ENCODE measurements at places on chromosomes 11 and 22.

GRCh38 chr11:1559111-1559951 lies 12.7 kb downstream of the DUSP8 start:
- DNase-seq: no peak

DNA sequence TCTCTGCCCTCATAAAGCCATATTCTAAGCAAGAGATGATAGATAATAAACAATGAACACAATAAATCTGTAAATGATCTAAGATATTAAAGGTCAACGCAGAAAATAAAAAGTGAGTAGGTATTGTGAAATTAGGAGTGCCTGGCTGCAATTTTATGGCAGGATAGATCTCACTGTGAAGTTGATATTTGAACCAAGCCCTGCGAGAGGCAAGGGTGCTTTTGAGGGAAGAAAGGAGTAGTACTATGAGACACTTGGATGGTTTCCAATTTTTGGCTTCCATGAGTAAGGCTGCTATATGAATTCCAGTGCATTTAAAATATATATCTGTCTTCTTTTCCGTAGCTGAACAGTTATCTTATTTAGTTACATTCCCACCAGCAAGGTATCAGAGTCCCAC lies 720.0 kb upstream of the CNTN5 start:
- no peak for DNase-seq

- DNase-seq: no peak
Measured at GRCh38 chr11:63961608-63962412, 12.6 kb upstream of the COX8A start.

DNA sequence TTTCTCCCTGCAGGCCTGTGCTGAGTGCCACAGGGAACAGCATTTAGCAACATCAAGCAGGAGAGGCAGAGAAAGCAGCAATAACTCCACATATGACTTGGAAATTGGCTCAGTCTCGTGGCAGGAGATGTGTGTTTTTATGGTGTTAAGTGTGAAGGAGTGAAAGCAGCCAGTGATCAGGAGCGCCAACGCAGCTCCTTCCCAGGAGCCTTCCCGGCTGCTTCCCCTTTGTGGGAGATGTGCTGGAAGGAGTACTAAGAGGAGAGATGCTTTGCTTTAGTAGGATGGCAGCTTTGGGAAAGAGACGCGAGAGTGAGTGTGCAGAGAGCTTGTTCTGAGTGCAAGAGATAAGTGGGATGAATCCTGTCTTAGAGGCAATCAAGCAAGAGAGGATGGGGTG lies 54.7 kb upstream of the KIRREL3 start:
- no peak for DNase-seq

- DNase-seq: no peak
Measured at GRCh38 chr11:12089473-12089872, 20.9 kb upstream of the MICAL2 start.

- DNase-seq: no peak
Measured at GRCh38 chr11:47943721-47944586, 36.4 kb upstream of the PTPRJ start.

- DNase-seq: no peak
Measured at GRCh38 chr11:134362192-134362901, 30.6 kb downstream of the GLB1L2 start.

DNA sequence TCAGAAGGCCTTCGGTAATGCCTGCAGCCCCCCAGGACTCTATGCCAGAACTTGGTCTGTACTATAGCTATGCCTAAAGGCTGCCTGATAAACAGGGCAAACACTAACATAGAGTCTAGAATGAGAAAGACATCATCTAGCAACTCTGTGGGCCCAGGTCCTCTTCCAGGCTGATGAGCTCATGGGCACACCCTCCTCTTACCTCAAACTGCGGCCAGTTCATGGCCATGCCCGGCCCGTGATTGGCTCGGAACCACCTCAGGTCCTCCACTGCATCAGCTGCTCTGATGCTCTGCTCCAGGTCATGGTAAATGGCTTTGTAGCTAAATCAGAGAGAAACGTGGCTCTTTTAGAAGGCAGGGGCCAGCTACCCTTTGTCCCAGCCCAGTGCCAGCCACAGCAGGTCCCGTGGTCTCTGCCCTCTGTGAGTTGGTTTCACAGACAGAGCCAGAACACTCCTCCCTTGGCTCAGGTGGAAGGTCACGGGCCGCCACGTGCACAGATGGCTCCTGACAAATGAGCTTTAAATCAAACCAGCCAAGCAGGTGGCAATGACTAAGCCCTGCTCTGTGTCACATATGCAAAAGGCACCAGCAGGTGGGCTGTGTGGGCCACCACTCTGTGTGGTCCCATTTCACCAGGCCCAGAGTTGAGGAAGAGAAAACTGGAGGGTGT lies 25.0 kb upstream of the ARFGAP3 start:
- DNase-seq: no peak

- no peak for DNase-seq
Measured at GRCh38 chr11:123174196-123175183, 20.6 kb downstream of the CLMP start.

DNA sequence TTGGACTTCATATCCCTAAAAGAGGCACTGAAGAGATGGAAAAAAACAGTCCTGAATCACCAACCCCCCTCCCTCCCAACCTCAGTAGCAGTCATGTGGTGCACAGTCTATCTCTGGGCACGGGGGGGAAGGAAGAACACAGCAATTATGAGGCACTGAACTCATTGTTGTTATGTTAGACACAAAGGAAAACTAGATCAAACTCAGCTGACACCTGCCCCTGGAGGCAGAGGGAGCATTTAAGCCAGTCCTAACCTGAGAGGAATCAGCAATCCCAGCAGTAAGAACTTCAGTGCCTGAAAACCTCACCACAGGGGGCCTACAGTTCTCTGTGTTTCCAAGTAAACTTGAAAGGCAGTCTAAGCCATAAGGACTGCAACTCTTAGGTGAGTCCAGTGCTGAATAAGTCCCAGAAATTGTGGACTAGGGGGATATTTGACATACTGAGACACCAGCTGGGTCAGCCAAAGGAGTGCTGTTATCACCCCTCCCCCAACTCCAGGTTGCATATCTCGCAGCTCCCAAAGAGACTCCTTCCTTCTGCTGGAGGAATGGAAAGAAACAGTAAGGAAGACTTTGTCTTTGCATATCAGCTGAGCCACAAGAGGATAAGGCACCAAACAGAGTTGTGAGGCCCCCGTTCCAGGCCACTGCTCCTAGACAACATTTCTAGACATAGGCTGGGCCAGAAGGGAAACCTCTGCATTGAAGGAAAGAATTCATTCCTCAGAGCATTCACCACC lies 72.5 kb downstream of the GLYATL1 start:
- no peak for DNase-seq

DNA sequence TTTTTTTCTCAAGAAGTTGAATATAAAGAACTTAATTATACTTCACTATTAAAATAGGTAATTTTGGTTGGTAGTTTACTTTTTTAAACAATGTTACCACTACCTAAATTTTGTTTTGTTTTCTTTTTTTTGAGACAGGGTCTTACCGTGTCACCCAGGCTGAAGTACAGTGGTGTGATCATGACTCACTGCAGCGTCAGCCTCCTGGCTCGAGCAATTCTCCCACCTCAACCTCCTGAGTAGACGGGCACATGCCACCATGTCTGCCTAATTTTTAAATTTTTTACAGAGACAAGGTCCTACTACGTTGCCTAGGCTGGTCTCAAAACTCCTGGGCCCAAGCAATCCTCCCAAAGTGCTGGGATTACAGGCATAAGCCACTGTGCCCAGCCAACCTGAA lies 17.6 kb downstream of the SPCS2 start:
- DNase-seq: no peak

DNA sequence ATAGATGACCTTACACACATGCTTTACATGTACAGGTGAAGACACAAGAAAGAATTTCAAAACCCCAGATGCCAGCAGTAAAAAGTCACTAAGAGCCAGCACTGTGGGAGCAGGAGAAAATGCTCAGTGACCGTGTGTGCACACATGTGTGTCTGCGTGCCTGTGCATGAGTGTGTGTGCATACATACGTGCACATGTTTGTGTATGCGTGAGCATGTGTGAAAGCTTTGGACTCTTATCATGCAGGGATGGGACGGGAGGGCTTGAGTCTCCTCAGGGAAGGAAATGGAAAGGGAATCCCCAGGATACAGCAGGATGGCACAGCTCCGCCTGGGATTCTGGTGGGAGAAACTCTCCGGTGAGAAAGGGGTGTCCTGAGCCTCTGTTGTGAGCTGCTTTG lies 121.5 kb upstream of the B3GAT1 start:
- no peak for DNase-seq

- DNase-seq: no peak
Measured at GRCh38 chr11:122745111-122745510, 89.6 kb downstream of the UBASH3B start.

DNA sequence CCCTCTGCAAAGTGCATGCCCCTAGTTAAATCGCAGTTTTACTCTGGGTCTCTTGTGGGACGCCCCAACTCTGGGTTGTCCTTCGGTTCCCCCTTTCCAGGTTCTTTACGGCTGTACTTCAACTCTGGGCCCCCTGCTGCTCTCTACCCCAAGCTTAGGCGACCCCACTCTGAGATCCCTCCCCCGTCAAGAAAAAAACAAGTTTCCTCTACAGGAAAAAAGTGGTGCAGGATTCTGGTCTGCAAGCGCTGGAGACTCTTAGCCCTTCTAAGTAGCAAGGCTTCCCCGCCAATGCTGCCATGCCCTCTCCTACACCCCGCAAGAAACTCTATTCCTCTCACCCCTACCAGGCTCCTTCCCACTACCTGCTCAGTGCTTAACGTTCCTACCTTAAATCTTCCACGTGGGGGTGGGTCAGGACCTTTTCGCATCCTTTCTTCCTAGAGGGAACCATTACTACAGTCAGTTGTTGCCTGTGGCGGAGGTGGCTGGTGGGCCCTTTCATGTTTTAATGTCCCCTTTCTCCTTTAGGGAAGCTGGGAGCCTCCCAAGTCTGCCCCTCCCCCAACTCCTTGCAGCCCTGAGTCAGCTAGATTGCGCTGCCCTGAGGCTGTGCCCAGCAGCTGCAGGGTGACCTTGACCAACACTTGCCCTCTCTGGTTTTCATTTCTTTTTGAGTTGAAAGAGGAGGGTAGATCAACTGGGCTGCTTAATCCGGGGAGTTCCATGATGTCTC lies 1.4 kb downstream of the NEFH start:
- DNase-seq: no peak

DNA sequence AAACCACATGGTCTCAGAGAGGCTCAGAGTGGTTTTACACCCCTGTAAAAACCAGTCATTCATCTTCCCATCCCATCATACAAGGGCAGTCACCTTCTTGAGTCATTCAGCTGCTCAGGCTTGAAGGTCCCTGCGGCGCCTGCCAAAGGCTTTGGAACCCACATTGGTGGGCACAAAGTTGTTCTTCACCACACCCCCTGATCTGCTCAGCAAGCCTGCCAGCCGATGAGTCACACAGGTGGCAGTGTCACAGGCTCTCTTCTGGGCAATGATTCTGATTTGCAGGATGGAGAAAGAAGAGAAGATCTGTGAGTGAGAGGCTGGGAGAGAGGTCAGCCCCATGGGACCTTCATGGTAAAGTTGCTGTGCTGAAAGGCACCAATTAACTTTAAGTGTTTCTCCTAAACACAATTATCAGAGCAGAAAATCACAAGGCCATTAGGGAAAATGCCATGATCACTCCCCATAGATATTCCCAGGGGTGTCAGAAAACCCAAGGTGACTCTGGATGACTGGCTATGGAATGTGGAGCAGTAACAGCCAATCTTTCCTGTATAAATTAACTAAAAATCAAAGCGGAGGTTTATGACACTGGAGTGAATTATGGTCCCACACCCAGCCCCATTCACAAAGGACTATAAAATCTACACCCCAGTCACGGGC lies 4.4 kb downstream of the CALCA start:
- no peak for DNase-seq

DNA sequence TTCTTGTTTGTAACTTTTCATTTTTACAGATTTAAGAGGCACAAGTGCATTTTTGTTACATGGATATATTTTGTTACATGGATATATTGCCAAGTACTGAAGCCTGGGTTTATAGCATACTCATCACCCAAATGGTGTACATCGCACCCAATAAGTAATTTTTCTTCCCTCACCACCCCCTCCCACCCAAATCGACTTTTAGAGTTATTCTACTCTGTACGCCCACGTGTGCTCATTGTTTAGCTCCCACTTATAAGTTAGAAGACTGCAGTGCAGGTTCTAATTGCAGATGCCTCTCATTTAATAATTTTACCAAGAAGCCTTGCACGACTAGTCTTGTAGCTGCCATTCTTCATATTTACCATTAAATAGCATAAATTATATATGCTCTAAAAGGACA lies 20.5 kb upstream of the VWA5A start:
- DNase-seq: no peak

DNA sequence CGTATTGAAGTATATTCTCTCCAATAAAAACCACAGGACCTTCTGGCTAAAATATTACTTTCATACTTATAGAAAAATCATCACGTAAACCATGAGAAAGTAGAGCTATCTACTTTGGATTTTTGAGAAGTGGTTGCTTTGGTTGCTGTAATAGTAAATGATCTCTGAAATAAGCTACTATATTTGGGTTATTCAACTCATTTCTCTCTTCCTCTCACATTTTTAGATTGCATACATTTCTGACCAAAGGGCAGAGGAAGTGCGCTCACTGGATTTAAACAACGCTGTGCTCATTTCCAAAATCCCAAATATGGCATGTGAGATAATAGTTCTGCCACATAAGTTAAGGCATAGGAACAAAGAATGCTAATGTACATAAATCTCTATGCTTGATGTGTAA lies 357.0 kb downstream of the LRRC4C start:
- DNase-seq: no peak

DNA sequence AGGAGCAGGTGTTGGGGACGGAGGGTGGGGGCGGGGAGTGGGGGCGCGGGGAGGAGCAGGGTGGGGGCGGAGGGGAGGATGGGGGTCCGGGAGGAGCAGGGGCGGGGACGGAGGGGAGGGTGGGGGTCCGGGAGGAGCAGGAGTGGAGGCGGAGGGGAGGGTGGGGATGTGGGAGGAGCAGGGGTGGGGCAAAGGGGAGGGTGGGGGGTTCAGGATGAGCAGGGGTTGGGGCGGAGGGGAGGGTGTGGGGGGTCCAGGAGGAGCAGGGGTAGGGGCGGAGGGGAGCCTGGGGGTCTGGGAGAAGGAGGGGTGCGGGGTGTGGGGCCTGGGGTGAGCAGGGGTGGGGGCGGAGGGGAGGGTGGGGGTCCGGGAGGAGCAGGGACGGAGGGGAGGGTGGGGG lies 17.1 kb downstream of the CRELD2 start:
- no peak for DNase-seq

DNA sequence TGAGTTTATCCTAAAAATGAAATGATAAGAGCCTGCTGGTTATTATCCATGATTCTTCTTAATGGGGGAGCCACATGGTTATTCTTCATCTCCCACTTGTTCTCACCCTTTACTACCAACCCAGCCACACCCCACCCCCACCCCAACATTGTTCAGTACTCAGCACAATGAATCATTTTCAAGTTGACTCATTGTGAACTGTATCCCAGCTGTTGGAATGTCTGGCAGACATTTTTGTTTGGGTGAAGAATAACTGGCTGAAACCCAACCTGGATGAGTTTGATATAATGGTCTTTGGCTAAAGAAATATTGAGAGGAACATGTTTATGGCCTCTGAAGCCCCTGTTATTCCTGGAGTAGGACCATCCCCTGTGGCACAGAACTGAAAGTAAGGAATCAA lies 136.2 kb downstream of the ELP4 start:
- DNase-seq: no peak

- no peak for DNase-seq
Measured at GRCh38 chr11:57763568-57763967, 2.0 kb downstream of the CTNND1 start.

- no peak for DNase-seq
Measured at GRCh38 chr11:121864660-121865059, 251.4 kb downstream of the BLID start.

- DNase-seq: no peak
Measured at GRCh38 chr11:67273260-67273990, 7.2 kb downstream of the GRK2 start.

Data from NCI-H1048 (cell line).